Activated naive CD4-positive, alpha-beta T cell (primary cell): ENCODE measurements at places on chromosomes 1 and 21.

DNA sequence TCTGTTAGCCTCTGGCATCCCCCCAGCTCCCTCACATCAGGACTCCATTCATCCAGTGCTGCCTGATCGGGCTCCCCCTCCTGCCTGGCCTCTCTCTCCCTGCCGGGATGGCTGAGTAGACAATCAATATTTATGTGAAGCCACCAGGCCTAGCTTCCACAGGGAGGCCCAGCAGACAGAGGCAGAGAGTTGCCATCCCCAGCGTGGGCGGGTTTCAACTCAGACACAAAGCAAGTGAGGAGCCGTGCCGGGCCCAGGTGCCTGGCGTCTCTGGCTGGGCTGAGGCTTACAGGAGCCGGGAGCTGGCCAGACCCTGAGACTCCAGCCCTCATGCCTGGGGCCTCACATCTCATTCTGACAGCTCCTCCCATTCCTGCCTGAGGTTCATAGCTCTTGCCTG lies 34.5 kb upstream of the ATP2B4 start:
- DNase-seq = no peak

DNA sequence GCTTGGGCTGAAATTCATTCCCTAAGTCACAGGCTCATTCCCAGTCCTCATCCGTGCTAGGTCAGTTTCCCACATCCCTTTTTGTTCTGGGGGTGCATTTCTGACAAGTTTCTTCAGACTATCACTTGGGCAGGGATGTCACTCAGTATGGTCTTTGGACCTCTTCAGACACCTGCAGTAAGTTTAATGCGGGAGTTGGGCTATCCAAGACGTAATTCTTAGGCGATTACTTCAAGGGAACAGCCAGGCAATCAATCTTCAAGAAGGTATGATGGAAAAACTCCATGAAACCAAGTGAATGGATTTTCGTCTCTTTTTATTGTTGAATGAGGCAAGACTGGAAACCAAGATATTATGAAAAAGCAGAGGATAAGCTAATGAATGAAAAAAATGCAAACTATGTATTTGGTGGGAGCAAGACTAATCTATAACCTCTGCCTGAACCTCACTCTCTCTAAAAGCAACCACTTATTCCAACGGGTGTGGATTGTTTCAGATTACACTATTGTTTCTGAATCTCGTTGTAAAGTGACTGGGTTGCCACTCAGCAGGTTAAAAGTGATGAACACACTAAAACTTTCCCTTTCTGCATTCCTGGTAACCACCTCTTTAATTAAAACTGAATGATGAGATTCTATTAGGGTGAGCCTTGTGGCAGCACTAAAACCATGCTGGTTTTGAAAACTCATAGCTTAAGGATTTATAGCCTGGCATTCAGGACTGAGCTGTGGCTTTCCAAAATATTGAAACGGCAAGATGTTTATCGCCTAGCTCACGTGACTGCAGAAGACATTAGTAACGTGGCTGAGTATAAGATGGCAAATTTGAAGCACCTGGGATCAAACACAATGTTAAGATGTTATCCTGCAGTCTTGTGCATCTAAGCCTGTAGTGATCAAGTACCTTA lies 1.1 kb downstream of the RASAL2 start:
- DNase-seq = no peak

DNA sequence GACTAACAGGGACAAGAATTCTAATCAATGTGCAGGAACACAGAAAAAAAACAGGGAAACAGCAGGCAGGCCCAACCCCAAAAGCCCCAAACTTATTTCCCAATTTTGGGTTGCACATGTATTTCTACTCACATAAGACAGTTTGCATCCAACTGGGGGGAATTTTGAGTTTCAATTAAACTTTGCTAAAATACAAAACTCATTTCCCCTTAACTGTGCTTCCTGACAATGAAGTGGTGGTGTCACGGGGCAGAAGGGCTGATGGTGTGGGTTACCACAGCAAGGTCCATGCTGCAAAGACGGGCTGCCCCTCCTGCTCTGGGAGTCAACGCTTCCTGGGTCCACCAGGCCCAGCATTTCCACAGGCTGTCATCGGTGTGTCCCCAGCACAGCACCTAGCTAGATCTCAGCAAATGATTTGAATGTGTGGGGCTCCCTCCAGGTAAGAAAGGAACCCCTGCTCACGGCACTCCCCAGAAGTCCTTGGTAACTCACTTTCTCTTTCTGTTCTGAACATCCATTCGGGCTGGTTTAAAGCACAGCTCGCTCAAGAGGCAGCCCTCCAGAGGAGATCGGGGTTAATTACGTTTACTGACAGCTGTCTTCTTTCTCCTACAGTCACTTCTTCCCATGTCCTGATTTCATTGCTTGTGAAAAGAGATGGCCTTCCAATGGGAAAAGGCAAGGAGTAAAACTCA lies 27.4 kb downstream of the HIVEP3 start:
- DNase-seq = no peak

GRCh38 chr1:85200463-85201339 lies at the start of gene SYDE2:
Gene SYDE2, minus strand, starts transcription at chr1:85201016. Its CDS starts 20 bp downstream, at chr1:85200996.
- peak; percentile 72 for DNase-seq

- no peak for DNase-seq
Observed at GRCh38 chr21:41973427-41973831, 19.6 kb upstream of the C2CD2 start.

DNA sequence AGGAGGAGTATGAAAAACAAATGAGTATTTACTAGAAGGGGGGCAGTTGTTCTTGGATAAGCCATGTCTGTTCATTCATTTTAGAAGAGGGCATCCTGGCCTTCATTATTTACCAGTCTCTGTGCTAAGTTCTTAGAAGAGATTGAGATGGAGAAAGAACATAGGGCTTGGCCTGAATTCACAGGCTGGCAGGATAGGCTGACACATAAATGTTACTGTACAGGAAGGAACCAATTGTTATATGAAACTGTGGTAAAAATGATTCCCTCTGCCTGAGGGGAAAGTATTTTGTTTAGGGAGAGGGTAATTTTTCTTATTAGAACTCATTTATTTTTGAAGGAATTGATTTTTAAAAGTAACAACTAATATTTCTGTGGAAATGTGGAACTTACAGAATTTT lies 99.5 kb downstream of the MAN1A2 start:
- DNase-seq = no peak

- DNase-seq = no peak
Observed at GRCh38 chr1:82318265-82318664, 517.5 kb downstream of the ADGRL2 start.

DNA sequence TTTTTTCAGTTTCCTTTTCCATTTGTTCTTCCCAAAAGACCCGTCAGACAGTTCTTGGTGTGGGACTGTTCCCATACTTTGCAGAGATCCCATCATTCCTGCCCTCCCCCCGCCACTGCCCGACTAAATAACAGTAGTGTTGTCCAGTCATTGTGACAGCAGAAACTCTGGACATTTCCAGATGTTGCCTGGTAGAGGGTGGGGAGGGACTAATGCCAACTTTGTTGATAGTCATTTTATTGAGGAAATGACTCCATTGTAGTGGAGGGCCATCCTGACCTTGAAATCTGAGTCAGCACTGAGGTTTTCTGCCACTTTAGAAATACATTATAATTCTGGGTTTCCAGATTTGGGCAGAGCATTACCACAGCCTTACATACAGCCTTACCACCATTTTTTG lies 85.4 kb downstream of the CEP350 start:
- no peak for DNase-seq

- no peak for DNase-seq
Observed at GRCh38 chr1:25991937-25992688, 5.8 kb downstream of the PAFAH2 start.
